ENCODE measurements at places on chromosomes 5 and 9.

GRCh38 chr9:35763181-35763580 lies 9.1 kb upstream of the MSMP start:
- DNase-seq, result no peak

DNA sequence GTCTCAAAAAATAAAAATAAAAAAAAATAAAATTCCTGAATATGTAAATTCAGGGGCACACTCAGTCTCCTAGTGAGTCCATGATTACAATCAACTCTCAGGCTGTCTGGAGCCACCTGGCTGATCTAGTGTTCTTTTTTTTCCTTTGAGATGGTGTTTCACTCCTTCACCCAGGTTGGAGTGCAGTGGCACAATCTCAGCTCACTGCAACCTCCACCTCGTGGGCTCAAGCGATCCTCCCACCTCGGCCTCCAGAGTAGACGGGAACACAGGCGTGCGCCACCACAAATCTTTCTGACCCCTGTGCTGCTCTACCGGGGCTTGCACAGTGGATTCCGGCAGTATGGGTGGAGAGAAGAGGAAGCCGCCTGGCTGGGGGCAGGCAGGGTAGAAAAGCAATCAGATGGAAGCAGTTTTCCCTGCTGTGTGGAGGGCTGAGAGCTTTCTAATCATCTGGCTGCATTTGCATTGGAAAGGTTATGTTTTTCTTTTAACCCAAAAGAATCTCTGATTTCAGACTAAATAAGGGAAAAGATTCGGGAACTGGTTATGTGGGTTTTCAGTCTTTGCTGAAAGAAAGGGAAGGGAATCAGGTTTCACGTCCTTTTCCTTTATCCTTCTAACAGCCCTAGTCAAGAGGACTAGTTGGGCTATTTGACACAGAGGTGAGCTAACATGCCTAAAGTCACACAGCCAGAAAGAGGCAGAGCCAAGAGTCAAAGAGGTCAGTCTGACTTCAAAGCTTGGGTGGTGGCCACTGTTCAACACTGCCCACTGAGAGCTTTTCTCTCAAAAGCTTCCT lies 26.3 kb upstream of the CORO2A start:
- no peak for DNase-seq

DNA sequence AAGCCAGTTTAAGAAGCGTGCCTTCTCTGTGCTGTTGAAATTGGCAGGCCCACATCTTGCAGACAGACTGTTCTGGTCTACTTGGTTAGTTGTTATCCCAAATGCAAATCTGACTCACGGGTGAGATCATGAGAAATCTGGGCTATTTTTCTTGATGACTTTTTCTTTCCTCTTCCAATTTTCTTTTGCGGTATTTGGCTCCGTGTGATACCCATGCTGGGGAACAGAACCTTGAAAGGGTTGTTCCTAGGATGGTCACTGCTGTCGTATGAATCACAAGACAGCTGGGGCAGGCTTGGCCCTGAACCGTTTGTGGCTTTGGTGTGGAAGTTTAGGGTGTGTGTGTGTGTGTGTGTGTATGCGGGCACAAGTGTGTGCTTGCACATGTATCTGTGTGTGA lies 24.6 kb downstream of the PDZD2 start:
- DNase-seq, result no peak

DNA sequence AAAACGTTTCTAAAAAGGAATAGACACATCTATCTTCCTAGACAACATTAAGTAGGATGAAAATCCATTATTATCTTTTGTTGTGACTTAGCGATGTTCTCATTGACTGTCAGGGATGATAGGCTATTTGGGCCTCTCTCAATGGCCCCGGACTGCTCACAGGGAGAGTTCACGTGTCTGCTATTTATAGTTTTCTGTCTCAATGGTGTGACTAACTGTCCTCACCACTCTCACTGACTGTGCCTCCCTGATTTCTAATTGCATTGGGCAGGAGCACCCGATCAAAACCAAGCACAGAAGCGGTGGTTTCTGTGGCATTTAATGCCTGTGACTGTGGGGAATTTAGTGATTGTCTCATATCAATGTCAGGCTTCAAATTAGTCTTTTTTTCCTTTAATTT lies 286.7 kb upstream of the KLF9 start:
- DNase-seq, result no peak

- DNase-seq, result no peak
These were observed 898 bp downstream of the CAMSAP1 start for GRCh38 chr9:135906291-135907005.

- no peak for DNase-seq
These were observed 187.1 kb upstream of the GRIN3A start for GRCh38 chr9:101925498-101925897.

DNA sequence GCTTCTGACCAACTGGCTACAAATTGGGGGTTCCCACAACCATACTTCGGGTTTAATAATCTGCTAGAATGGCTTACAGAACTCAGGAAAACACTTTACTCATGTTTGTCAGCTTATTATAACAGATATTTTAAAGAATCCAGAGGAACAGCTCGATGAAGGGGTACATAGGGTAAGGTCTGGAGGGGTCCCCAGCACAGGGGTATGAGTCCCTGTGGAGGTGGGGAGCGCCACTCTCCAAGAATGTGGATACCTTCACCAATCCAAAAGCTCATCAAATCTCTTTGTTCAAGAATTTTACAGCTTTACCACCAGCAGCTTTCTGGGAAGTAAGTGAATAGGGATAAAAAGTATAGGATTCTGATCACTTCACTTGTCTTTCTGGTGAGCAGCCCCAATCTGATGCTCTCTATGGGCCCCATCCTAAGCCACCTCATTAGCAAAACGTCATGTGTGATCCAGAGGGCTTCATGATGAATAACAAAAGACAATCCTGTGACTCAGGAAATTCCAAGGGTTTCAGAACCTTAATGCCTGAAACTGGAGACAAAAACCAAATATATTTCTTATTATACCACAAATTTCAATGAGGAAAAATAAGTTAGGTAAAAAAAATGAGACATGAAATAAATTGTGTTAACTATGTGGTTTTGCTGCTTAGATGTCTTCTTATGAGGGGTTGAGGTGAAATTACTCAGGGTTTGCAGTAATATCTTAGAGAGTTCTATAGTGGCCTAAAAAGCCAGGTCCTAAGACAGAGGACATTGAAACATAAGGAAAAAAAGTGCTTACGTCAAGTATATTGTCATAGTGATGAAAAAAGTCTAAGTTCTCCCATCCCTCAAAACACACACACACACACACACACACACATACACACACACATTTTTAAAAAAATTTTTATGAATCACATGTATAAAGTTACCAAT lies 290.5 kb downstream of the ANXA1 start:
- no peak for DNase-seq

DNA sequence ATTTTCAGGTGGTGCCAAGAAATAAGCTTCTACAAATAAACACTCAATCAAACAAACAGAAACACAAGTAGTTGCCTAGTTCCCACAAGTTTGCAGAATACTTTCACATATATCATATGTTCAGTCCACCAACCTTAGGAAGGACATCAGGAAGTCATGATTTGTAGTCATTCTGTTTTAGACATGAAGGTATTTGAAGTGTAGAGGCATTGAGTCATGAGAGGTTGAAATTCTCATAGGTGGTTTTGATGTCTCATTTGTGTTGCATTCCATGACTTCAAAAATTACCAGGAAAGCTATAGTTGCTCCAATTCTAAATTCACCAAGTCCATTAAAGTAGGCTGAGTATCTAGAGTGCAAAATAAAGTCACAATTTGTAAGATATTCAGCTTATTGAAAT lies 159.0 kb downstream of the KCTD16 start:
- no peak for DNase-seq

DNA sequence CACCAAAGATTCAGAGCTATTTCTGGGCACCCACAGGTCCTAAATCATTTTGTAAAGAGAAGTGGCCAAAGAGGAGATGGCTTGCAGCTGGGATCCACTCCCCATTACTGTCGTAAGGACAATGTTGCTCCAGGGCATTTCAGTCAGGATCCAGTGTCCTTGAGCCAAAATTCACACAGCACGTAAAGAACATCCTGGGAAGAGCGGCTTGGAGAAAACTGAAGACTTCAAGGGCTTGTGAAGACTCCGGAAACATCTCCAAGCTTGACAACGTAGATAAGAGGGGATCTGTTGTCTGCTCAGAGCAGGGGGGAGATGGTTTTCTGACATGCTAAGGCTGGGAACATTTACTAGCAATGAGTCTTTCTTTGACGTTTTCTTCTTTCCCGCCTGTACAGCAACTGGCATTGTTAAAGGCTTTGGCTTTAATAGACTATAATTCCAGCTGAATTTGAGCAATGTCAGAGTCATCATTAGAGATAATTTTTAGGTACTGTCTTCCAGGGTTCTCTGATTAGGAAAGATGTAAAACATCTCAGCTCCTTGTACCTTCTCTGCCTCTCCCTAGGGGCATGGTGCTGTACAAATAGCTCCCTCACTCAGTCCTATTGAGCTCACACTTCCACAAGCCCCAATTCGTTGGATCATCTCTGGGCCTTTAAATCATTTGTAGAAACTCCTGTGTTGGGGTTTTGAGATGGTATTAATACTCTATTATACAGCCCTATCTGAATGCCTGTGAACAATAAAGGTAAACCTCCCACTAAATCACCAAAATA lies 39.7 kb downstream of the EGFLAM start:
- no peak for DNase-seq

- DNase-seq, result no peak
These were observed 160.6 kb downstream of the C9orf152 start for GRCh38 chr9:110047232-110047954.

DNA sequence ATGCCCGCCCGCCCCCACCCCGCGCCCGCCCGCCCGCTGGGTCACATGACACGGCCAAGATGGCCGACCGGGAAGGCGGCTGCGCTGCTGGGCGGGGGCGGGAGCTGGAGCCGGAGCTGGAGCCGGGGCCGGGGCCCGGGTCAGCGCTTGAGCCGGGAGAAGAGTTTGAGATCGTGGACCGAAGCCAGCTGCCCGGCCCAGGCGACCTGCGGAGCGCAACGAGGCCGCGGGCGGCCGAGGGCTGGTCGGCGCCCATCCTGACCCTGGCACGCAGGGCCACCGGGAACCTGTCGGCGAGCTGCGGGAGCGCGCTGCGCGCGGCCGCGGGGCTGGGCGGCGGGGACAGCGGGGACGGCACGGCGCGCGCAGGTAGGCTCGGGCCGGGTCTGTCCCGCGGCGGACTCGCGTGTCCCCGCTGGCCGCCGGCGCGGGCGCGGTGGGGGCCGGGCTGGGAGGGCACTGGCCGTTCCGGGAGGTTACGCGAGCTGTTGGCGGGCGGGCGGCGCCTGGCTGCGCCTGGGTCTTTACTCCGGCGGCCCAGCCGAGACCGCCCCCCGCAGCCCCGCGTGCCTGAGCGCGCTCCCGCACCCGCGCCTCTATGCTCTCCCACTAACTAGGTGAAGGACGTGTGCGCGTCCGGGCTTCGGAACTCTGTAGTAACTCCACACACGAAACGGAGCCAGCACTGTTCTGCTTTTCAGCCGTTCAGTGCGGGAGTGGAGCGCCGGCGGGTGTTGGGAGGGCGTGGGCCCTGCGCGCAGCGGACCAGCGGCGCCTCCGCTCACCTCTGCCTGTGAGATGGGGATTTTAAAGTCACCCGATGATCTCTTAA lies at the start of gene RUFY1:
Gene RUFY1 (plus strand): TSS at position 44 of the 832 bp plus-strand sequence. CDS start 16 bp downstream, at position 60.
- DNase-seq, result peak; percentile 78

- DNase-seq, result no peak
These were observed 8.2 kb downstream of the PDLIM7 start for GRCh38 chr5:177489119-177489716.

GRCh38 chr5:117943541-117943940 lies 1044.8 kb downstream of the DTWD2 start:
- DNase-seq, result no peak

GRCh38 chr9:130197386-130197785 lies 25.2 kb downstream of the NCS1 start:
- no peak for DNase-seq

DNA sequence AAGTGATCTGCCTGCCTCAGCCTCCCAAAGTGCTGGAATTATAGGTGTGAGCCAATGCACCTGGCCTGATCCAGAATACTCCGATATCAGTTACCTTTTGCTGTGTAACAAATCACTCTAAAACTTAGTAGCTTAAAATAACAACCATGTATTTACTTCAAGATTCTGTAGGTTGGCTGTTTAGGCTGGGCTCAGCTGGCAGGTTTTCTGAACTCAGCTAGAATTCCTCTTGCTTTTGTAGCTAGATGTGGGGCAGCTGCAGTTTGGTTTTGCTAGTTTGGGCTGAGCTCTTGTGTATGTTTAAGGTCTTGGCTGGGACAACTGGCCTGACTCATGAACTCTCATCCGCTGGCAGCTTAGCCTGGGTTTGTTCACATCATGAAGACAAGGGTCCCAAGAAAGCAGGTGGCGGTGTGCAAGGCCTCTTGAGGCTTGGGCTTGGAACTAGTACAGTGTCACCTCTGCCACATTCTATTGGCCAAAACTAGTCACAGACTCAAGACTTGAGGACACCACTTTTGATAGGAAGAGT lies 138.3 kb upstream of the SHB start:
- DNase-seq, result no peak

DNA sequence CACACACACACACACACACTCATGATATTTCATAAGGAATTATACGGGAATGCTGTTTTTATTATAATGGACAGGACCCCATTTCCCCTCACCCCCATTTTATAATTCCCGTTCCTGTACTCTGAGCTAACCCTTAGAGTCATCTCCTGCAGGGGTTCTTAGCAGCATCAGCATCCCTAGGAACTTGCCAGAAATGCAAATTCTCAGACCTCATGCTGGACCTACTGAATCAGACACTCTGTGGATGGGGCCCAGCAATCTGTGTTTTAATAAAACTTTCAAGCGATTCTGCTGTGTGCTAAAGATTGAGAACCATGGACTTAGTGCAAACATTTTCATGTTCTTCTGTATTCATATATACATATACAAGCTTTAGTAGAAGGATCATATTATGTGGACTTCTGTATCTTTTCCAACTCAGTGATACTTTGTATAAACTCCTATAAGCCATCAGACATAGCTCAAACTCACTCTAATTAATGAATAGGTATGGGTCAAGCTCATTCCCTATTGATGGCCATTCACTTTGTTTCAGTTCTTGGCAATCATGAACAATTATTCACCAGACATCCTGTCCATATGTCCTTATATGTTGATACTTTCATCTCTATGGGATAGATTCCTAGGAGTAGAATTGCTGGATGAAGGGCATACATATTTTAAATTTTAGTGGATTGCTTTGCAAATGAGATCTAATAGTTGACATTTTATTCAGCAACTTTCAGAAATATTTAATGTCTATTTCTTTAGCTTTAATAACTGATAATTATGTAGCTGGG lies 65.5 kb downstream of the ARHGEF28 start:
- no peak for DNase-seq

GRCh38 chr9:21030389-21031035 lies 928 bp downstream of the HACD4 start:
- peak; percentile 83 for DNase-seq
